ENCODE measurements at places on chromosomes 4 and X. TPM values are rescaled to one million over a fixed set of nuclear protein-coding genes. Genes with fewer than 3 reads are reported as not detected.

Gene MAGEE1
- total RNA-seq, result 0.80 TPM

Gene TLL1
- total RNA-seq, result 4.0 TPM

Gene ERCC6L
- total RNA-seq, result 0.15 TPM

Gene NXF2B
- not detected for total RNA-seq

Gene PABPC5
- 2.2 TPM for total RNA-seq

Gene PAGE1
- total RNA-seq, result not detected

Gene FRG2
- total RNA-seq, result not detected

Gene ADH6
- not detected for total RNA-seq

Gene PRSS12
- 3.6 TPM for total RNA-seq

Gene ACTRT1
- not detected for total RNA-seq

Gene TSPAN7
- 25.9 TPM for total RNA-seq

Gene CXXC4
- 0.32 TPM for total RNA-seq

Gene ODAPH
- total RNA-seq, result not detected

Gene AMBN
- total RNA-seq, result not detected

Gene ZMAT1
- total RNA-seq, result 32.8 TPM

Gene VSIG4
- 512 TPM for total RNA-seq

DNA sequence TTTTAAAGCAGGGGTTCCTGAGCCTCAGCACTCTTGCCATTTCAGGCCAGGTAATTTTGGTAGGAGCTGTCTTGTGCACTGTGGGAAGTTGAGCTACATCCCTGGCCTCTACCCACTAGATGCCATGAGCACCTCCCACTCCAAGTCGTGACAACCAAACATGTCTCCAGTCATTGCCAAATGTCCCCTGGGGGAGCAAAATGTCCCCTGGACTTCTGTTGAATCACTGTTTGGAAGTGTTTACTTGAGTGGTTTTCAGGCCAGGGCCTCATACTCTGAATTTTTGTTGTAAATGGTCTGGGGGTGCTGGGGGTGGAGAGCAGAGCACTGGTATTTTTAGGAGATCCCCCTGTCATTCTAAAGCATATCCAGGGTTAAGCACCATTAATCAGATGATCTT, 3.2 kb downstream of the PDK3 start:
- no peaks in the 10 kb centered on the region for H3K27me3 ChIP-seq
- no peaks in the 10 kb centered on the region for H3K36me3 ChIP-seq
- no peak for DNase-seq

- peak overlapping the region; percentile 74 for H3K4me3 ChIP-seq
- H3K27me3 ChIP-seq, result no peaks in the 10 kb centered on the region
- no peaks in the 10 kb centered on the region for H3K4me1 ChIP-seq
Observed at GRCh38 chr4:57110640-57111511, 691 bp upstream of the IGFBP7 start.

- no peaks in the 10 kb centered on the region for H3K4me1 ChIP-seq
- no peak for DNase-seq
- H3K27me3 ChIP-seq, result no peaks in the 10 kb centered on the region
- H3K4me3 ChIP-seq, result no peak overlapping the region
- H3K36me3 ChIP-seq, result no peaks in the 10 kb centered on the region
- no peak overlapping the region for H3K27ac ChIP-seq
Observed at GRCh38 chr4:102754044-102754443, 6.7 kb downstream of the MANBA start.

- no peaks in the 10 kb centered on the region for H3K4me1 ChIP-seq
- H3K27me3 ChIP-seq, result no peaks in the 10 kb centered on the region
- no peak overlapping the region for H3K27ac ChIP-seq
- H3K36me3 ChIP-seq, result no peaks in the 10 kb centered on the region
Observed at GRCh38 chrX:50081282-50081889, 119.4 kb downstream of the AKAP4 start.

DNA sequence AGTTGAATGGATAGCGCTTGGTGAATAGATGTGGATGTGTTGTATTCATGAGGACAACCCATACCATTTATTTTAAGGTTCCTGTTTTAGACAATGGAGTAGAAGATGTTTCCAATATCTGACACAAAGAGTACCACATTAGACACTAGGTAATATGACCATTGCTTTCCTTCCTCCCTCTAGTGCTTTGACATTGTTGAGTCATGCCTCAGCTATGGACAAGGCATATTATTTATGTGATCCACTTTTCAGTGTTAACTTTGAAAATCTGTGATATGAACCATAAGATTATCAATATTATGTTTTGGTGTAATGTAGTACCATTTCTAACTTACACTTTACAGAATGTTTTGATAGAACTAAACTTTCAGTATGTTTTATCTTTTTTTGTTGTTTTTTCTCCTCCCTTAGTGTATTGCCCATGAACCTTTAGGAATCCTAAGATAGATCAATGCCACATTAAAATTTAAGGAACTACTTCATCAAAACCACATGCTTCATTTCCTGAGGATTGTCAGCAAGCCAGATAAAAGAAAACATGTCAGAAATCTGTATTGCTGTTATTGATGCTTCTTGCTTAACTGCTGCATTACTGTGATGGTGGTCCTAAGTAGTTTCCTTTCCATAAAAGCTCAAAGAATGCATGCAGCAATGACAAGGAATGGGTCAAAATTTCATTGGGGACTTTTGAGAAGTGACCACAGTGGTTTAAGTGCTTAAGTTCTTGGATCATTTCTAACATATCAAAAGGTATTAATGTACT, 105.0 kb downstream of the PCDH7 start:
- no peak overlapping the region for H3K27ac ChIP-seq
- no peak for DNase-seq
- H3K36me3 ChIP-seq, result no peaks in the 10 kb centered on the region
- no peaks in the 10 kb centered on the region for H3K27me3 ChIP-seq

- no peaks in the 10 kb centered on the region for H3K4me1 ChIP-seq
- H3K27ac ChIP-seq, result no peak overlapping the region
- no peaks in the 10 kb centered on the region for H3K36me3 ChIP-seq
- no peak for DNase-seq
- H3K4me3 ChIP-seq, result no peak overlapping the region
- no peaks in the 10 kb centered on the region for H3K27me3 ChIP-seq
Observed at GRCh38 chr4:39682138-39682537, 15.8 kb upstream of the UBE2K start.

- H3K4me1 ChIP-seq, result no peaks in the 10 kb centered on the region
- H3K27ac ChIP-seq, result no peak overlapping the region
- no peaks in the 10 kb centered on the region for H3K36me3 ChIP-seq
- H3K4me3 ChIP-seq, result no peak overlapping the region
- DNase-seq, result no peak
Observed at GRCh38 chr4:25525896-25526295, 129.8 kb upstream of the SLC34A2 start.

- H3K27ac ChIP-seq, result no peak overlapping the region
- H3K36me3 ChIP-seq, result no peaks in the 10 kb centered on the region
- no peak for DNase-seq
- peaks cover 24% of the 10 kb centered on the region for H3K27me3 ChIP-seq
- H3K4me3 ChIP-seq, result no peak overlapping the region
Observed at GRCh38 chrX:151359931-151360871, 36.8 kb upstream of the VMA21 start.

DNA sequence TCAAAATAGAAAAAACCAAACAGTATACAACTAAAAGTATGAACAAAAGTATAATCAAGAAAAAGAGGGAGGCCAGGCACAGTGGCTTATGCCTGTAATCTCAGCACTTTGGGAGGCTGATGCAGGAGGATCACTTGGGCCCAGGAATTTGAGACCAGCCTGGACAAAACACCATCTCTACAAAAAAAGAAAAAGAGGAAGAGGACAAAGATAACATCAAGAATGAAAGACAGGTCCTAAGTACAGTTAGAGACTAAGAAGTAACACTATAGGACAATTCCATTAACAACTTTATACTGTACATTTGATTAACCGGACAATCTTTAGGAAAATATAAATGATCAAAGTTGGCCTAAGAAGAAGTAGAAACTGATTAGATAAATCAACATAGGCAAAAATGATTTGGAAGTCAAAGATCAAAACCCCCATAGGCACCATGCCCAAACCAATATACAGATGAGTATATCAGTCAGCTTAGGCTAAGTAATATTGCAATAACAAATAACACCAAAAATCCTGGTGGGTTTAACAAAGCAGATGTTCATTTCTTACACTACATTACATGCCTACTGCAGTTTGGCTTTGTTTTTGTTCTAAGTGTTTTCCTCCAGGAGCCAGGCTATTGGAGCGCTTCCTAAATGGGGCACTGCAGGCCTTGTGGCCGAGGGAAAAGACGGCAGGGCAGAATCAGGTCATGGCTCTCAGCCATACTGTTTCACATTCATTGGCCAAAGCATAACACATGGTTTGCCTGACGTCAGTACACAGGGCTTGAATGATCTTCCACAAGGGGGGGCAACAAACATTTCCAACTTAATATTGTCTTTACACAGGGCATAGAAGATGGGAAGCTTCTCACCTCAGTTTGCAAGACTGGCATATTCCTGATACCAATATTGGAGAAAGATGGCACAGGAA, 42.2 kb upstream of the HGFAC start:
- no peaks in the 10 kb centered on the region for H3K27me3 ChIP-seq
- H3K4me3 ChIP-seq, result no peak overlapping the region
- DNase-seq, result no peak
- no peaks in the 10 kb centered on the region for H3K36me3 ChIP-seq

GRCh38 chrX:19245711-19246269, 97.9 kb upstream of the PDHA1 start:
- no peaks in the 10 kb centered on the region for H3K4me1 ChIP-seq
- H3K4me3 ChIP-seq, result no peak overlapping the region
- H3K36me3 ChIP-seq, result no peaks in the 10 kb centered on the region
- H3K27me3 ChIP-seq, result no peaks in the 10 kb centered on the region
- no peak overlapping the region for H3K27ac ChIP-seq
- no peak for DNase-seq

GRCh38 chr4:37666625-37667071, 19.5 kb downstream of the RELL1 start:
- H3K27me3 ChIP-seq, result no peaks in the 10 kb centered on the region
- H3K4me1 ChIP-seq, result peaks cover 14% of the 10 kb centered on the region
- H3K27ac ChIP-seq, result peak overlapping the region; percentile 62

GRCh38 chr4:2791518-2792395, 1.1 kb upstream of the SH3BP2 start:
- H3K4me1 ChIP-seq, result peaks cover 16% of the 10 kb centered on the region
- H3K4me3 ChIP-seq, result no peak overlapping the region
- H3K36me3 ChIP-seq, result no peaks in the 10 kb centered on the region
- DNase-seq, result peak; percentile 50
- H3K27me3 ChIP-seq, result no peaks in the 10 kb centered on the region
- peak overlapping the region; percentile 87 for H3K27ac ChIP-seq

GRCh38 chr4:172596206-172596605, 572.4 kb upstream of the GALNT7 start:
- no peaks in the 10 kb centered on the region for H3K36me3 ChIP-seq
- H3K27me3 ChIP-seq, result no peaks in the 10 kb centered on the region
- DNase-seq, result no peak
- H3K27ac ChIP-seq, result no peak overlapping the region
- H3K4me1 ChIP-seq, result no peaks in the 10 kb centered on the region

DNA sequence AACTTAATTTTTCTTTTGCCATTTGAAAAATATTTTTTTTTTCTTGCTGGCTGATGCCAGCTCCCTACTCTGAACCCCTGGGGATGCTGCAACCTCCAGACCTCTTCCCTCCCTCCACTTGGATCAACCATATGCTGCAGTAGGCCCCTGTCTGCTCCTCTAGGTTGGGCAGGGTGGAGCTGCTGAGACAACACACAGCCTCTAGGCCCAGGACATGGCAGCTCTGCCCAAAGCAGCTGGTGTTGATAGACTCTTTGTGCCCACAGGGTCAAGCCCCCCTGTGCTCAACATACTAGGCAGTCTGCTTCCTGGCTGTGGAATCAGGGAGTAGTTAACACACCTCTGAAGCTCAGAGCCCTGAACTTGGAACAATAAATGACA, 19.9 kb upstream of the CLNK start:
- H3K4me1 ChIP-seq, result peaks cover 5% of the 10 kb centered on the region
- no peak overlapping the region for H3K27ac ChIP-seq
- DNase-seq, result no peak
- no peaks in the 10 kb centered on the region for H3K27me3 ChIP-seq
- H3K4me3 ChIP-seq, result no peak overlapping the region

- H3K27ac ChIP-seq, result peak overlapping the region; percentile 50
- no peak for DNase-seq
- no peak overlapping the region for H3K4me3 ChIP-seq
- no peaks in the 10 kb centered on the region for H3K36me3 ChIP-seq
Observed at GRCh38 chr4:15455290-15455689, 14.4 kb upstream of the CC2D2A start.

GRCh38 chr4:122836941-122837340, 10.3 kb downstream of the FGF2 start:
- H3K36me3 ChIP-seq, result no peaks in the 10 kb centered on the region
- H3K4me1 ChIP-seq, result peaks cover 3% of the 10 kb centered on the region
- peak overlapping the region; percentile 23 for H3K27ac ChIP-seq
- H3K27me3 ChIP-seq, result no peaks in the 10 kb centered on the region

- H3K36me3 ChIP-seq, result no peaks in the 10 kb centered on the region
- H3K27ac ChIP-seq, result peak overlapping the region; percentile 74
- no peaks in the 10 kb centered on the region for H3K27me3 ChIP-seq
- H3K4me3 ChIP-seq, result no peak overlapping the region
- no peak for DNase-seq
- H3K4me1 ChIP-seq, result peaks cover 22% of the 10 kb centered on the region
Observed at GRCh38 chr4:169234137-169234855, 36.5 kb downstream of the SH3RF1 start.

GRCh38 chr4:622996-623913, 2.1 kb upstream of the PDE6B start:
- no peak overlapping the region for H3K4me3 ChIP-seq
- peak; percentile 45 for DNase-seq
- no peaks in the 10 kb centered on the region for H3K36me3 ChIP-seq
- no peaks in the 10 kb centered on the region for H3K27me3 ChIP-seq
- H3K4me1 ChIP-seq, result no peaks in the 10 kb centered on the region
- H3K27ac ChIP-seq, result no peak overlapping the region

- H3K27me3 ChIP-seq, result no peaks in the 10 kb centered on the region
- H3K4me3 ChIP-seq, result no peak overlapping the region
- no peak overlapping the region for H3K27ac ChIP-seq
- DNase-seq, result no peak
- no peaks in the 10 kb centered on the region for H3K36me3 ChIP-seq
Observed at GRCh38 chr4:105666693-105667092, 41.8 kb downstream of the INTS12 start.

DNA sequence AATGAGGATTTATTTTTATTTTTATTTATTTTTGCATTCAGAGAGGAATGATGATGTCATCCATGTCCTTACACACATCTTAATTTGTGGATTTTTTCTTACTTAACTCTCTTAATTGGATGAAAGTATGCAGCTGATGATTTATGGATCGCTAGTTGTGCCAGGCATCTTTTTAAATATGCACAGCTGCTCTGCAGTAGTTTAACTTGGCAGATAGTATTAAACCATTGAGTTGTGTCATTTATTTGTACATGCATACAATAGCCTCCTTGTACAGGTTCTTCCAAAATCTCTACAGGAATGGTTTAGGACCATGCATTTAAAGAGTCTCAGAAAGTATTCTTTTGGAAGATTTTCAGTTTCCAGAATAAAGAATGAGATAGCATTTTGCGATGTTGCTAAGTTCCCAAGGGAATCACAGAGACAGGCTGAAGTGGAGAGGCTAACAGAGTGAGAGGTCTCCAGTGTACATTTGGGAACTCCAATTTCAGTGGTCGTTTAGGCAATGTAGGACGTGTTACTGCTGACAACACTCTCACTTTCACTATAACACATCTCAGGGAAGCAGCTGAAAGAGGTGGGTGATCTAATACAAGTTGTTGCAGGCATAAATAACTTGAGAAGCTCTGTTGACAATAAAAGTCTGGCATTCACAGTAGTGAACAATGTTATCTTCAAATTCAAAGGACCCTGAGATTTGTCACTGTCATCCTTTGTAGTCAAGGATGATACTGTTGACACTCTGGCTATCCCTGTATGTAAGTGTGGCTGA, 49.9 kb upstream of the SCRG1 start:
- no peaks in the 10 kb centered on the region for H3K4me1 ChIP-seq
- H3K36me3 ChIP-seq, result no peaks in the 10 kb centered on the region
- no peak for DNase-seq

GRCh38 chrX:31240982-31241381, 169.1 kb upstream of the FTHL17 start:
- H3K4me1 ChIP-seq, result no peaks in the 10 kb centered on the region
- DNase-seq, result no peak
- no peak overlapping the region for H3K27ac ChIP-seq

Measured in breast epithelium (tissue), 4 donors.